ENCODE measurements at places on chromosomes 16 and 17. TPM values are rescaled to one million over a fixed set of nuclear protein-coding genes. Genes with fewer than 3 reads are reported as not detected.
A peak's percentile ranks its signal among the peaks of the same experiment; 100 is the strongest.

DNA sequence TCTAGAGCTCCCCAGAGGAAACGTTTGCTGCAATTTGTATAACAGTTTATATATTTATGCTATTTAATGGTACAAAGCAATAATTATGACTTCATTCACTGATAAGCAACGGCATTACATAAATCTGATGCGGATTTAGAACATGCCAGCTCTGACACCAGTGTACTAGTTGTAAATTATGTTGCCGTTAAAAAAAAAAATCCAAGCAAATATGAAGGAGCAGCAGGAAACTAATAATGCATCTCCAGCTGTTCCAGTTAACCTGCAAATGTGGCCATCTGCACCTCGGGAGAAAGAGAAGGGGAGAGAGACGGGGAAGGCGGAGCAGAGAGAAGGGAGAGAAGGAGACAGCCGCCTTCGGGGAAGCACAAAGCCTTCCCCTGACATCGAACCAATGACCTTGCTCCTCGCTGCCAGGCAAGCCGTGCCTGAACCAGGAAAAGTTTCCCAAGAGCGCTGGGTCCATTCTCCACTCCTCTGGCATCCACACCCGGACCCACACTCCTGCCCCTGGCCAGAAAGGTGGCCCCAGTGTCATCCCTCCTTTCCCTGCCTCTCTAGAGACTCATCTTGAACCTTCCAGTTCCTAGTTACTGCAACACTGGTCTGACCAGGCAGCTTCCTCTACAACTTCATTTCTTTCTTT is 174.8 kb downstream of the C16orf78 start:
- DNase-seq = no peak

Gene ACE
- total RNA-seq = 0.17 TPM

DNA sequence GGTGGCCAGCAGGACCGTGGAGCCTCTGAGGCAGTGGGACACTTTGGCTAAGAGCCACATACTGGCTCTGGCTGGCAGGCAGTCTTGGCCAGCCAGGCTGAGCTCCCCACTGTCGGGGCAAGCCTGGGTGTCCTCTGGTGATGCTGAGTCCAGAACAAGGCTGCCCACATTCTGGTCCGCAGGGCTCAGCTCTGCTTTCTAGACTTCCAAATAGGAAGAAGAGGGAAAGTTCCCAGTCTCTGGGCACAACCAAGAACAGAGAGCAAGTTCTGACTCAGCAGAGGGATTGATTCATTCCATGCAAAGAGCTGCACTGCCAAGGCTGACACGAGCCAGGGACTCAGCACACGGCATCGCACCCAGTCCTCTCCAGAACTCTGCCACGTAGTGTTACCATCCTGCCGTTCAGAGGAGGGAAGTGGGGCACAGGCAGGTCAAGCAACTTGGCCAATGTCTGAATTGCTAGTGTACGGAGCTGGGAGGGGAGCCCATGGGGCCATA is 58.9 kb downstream of the NOS2 start:
- DNase-seq = no peak

DNA sequence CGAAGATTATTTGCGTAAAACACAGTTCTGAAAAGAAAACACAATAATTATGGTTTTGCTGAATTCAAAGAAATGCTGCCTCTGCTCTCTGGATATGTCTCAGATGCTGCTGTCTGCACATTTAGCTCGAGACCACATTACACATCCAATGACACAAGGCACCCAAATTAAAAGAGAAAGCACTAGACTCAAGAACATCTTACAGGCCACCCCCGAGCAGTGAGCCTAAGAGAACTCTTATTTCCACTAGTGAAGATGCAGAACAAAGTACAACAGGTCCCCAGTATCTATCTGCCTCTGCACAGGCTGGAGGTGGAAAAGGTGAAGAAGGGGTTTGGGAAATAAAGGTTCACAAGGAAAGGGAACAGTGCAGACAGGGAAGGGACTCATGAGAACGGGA is 33.5 kb downstream of the GRB2 start:
- no peak for DNase-seq

DNA sequence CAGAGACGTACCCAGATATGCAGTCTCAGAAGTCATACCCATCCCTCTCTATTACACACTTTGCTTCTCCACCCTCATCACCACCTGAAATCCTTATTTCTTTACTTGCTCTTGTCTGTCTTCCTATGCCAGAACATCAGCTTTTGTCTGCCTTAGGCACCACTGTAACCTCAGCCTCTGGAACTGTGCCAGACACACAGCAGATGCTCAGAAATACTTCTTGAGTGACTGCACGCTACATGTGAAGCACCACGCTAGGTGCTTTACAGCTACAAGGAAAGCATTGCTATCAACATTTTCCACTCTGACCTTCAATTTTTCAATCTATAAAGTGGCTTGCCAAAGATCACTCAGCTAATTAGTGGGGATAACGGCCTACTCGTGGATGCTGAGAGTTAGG is 226.8 kb downstream of the CHD9NB start:
- DNase-seq = peak; percentile 72

- DNase-seq = no peak
Measured at GRCh38 chr16:89599902-89600301, 13.5 kb upstream of the DPEP1 start.

Gene ALOX15B
- 6.5 TPM for total RNA-seq

Gene ERBB2
- total RNA-seq = 39.2 TPM

Gene PVALEF
- total RNA-seq = not detected

Gene CENPT
- total RNA-seq = 36.1 TPM

DNA sequence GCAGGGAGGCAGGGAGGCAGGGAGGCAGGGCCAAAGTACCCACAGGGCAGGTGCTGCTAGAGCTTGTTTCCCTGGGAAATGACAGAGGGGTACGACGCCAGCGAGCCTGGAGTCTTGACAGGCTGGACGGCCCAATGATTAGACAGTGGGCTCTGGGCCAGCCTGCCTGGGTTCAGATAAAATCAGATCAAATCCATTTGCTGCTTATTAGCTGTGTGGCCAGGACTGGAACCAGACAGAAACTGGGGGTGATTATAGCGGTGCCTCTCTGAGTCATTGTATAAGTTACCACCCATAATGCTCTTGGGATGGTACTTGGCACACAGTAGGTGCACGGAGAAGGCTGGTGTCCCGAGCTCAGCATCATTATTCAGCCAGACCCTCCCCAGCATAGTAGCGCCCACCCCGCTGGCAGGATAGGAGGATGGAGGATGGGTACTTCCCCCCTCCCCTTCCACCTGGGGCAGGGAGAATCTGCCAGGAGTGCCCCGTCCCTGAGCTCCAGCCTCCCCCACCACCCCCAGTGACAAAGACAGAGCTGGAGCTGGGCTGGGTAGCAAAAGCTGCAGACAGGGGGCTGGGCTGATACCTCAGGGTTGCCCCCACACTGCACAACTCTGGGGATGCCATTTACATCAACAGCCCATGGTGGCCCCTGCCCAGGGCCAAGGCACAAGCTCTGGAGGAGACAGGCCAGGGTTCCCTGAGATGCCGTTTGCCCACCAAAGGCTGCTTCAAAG is 77.6 kb upstream of the TNRC6C start:
- DNase-seq = no peak

DNA sequence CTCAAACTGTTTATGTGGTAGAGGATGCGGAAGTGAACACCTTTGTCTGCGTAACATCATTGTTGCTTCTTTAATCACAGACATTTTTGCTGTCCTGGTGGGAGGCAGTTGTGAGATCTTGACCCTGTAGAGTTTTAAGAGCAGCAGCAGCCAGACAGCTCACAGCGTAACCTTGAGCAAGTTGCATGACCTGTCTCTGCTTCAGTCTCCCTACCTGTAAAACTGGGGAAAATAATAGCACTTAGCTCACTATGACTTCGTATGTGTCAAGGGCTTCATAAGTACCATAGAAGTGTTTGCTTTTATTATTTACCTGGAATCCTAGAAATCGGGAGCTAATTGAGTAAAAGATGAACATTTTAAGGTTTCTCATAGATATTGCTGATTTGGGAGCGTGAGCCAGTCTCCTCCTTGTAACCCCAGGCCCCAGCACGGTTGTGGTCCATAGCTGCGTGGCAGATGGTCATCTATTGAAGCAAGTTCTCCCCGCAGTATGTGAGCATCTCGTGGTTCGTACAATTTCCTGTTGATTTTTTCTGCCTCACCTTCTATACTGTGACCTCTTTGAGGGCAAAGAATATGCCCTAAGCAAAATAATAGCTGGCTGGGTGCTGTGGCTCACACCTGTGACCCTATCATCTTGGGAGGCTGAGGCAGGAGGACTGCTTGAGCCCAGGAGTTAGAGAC is 34.4 kb downstream of the GPRC5B start:
- DNase-seq = no peak

- no peak for DNase-seq
Measured at GRCh38 chr17:78173097-78173715, 4.8 kb downstream of the SYNGR2 start.

DNA sequence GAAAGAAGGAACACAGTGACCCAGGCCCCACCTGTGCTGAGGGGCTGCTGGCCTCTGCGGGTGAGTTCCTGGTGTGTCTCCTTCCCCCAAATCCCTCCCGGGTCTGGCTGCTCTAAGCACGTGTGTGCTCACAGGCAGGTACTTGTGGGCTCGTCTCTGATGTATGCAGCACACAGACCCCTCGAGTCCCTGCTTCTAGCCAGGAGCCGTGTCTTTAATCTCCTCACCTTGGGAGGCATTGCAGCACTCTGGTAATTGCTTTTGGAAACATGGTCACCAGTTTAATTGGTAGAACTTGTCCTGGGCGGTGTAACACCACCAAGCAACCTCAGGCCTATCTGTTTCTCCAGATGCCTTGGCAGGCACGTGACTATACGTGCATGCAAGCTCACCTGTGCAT is 8.8 kb upstream of the RPL38 start:
- no peak for DNase-seq

GRCh38 chr16:17921357-17921978 is 415.1 kb downstream of the NPIPA8 start:
- DNase-seq = no peak

- no peak for DNase-seq
Measured at GRCh38 chr17:13044572-13045065, 26.8 kb upstream of the ELAC2 start.

Gene GAS7
- 0.10 TPM for total RNA-seq

DNA sequence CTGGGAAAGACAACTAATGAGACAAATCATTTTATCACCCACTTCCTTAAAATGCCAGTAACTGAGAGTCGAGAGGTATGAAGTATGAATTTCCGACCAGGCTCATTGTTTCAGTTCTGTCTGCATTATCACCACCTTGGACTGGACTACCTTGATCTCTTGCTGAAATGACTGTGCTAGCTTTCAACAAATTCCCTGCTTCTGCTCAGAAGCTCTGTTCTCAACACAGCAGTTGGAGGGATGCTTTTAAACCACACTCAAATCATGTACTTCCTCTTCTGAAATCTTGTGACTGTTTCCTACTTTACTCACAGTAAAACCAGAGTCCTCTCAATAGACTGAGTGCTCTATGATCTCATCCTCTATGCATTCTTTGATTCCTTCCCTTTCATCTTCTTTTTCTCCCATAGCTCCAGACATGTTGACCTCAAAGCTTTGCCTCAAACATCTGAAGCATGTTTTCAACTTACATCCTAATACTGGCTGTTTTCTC is 195.8 kb downstream of the KCNJ2 start:
- DNase-seq = peak; percentile 67

- no peak for DNase-seq
Measured at GRCh38 chr17:49180998-49181635, 29.3 kb downstream of the GNGT2 start.

GRCh38 chr16:85072947-85073346 is 39.3 kb downstream of the CIBAR2 start:
- peak; percentile 38 for DNase-seq

GRCh38 chr17:38897176-38897575 is 27.3 kb downstream of the LASP1 start:
- no peak for DNase-seq

DNA sequence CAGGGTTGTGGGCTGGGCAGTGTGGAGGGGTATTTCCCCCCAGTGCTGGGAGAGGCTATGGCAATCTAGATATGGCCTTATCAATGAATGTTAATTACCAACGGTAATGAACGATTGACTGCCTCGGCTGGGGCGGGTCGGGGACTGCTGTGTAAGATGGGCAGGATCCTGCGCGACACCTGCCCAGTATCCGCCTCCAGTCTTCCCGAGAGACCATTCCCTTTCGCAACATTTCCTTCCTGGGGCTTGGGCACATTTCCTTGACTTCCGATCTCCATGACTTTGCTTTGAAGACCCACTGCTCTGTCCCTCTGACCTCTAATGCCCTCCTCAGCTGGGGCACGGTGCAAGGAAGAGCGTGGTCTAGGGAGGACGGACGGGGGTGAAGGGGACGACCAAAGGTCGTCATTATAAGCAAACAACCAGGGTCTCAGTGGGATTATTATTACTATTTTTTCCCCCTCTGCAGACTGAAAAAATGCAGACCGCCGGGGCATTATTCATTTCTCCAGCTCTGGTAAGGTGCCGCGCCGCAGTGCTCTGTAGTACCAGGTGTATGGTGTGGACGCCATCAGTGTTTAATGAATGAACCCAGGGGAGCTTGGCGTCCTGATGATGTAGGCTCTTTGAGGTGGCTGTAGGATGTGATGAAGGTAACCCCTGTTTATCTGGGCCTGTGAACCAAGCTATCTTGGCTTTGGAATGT is 506 bp downstream of the ATP5MC1 start:
- DNase-seq = no peak

- no peak for DNase-seq
Measured at GRCh38 chr17:29855686-29856085, 74.3 kb downstream of the SSH2 start.

Gene RNF222
- total RNA-seq = 0.07 TPM

All from foreskin keratinocyte (primary cell).